ENCODE measurements at places on chromosomes 11 and 22.

- no peak for DNase-seq
Observed at GRCh38 chr11:122423886-122424285, 231.6 kb upstream of the UBASH3B start.

GRCh38 chr11:20363149-20363499 lies 390 bp upstream of the HTATIP2 start:
- DNase-seq: no peak

DNA sequence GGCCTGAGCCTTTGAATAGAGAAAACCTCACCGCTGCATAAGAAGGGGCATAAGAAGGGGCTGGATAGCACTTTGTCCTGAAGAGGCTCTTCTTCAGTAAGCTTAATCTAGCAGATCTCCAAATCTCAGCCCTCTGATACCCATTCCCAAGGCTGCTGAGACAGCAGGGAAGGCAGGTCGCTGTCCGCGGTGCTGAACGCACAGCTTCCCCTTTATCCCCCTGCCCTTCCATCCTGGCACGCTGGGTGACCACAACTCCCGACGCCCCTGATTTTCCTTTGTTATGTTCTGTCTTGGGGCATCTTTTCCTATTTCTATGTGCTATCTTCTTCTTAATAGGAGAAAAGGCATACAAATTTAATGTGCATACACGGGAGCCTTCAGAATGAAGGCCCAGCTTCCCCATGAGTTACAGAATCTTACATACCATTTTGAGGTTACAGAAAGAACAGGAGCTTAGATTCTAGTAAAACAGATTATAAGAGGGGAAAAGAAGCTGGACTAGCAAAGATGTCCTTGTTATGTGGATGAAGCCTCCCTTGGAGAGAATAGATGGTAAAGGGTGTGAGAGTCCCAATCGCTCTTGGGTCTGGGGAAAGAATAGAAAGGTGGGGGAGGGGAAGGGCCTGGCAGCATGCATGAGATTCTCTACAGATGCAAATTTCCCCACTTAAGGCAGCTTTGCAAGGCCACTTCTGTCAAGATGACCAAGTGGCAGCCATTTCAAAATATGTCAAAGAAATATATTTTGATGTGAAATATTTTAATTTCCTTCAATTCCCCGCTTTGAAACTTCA lies 5.7 kb upstream of the SULT4A1 start:
- DNase-seq: no peak

GRCh38 chr22:42179616-42180015 lies 49.0 kb upstream of the CYP2D6 start:
- no peak for DNase-seq

- no peak for DNase-seq
Observed at GRCh38 chr11:87015645-87016044, 22.1 kb upstream of the TMEM135 start.

DNA sequence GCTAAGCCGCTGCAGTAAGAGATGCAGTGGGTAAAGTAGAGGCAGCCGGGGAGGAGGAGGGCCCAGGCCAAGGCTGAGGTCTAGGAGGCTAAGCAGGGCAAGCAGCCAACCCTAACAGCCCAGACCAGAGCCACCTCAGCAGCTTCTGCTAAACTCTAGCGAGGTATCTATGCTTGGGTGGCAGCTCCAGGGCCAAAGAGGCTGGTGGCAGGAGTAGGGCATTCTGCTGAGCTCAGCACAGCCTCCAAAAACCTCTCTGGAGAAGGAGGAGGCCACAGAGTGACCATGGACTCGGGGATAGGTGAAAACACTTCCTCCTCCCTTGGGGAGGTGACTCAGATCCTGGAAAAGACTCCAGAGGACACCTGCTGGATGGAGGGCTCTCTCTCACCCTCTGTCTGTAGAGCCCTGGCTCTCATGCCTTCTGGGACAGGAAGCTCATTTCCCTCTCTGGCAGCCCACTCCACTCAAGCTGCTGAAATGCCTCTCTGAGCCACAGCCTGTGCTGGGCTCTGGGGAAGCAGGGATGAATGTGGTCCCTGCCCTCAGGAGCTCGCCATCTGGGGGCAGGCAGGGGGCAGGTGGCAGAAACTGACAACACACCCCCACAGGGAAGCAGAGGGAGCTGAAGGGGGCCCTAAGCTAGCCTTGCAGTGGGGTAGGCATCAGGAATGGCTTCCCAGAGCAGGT lies 16.5 kb upstream of the TPBGL start:
- no peak for DNase-seq

- no peak for DNase-seq
Observed at GRCh38 chr22:45688600-45689080, 17.0 kb downstream of the ATXN10 start.

GRCh38 chr11:67071420-67072284 lies 15.0 kb downstream of the RHOD start:
- peak; percentile 8 for DNase-seq

- DNase-seq: no peak
Observed at GRCh38 chr11:46246521-46246920, 30.9 kb upstream of the CREB3L1 start.

DNA sequence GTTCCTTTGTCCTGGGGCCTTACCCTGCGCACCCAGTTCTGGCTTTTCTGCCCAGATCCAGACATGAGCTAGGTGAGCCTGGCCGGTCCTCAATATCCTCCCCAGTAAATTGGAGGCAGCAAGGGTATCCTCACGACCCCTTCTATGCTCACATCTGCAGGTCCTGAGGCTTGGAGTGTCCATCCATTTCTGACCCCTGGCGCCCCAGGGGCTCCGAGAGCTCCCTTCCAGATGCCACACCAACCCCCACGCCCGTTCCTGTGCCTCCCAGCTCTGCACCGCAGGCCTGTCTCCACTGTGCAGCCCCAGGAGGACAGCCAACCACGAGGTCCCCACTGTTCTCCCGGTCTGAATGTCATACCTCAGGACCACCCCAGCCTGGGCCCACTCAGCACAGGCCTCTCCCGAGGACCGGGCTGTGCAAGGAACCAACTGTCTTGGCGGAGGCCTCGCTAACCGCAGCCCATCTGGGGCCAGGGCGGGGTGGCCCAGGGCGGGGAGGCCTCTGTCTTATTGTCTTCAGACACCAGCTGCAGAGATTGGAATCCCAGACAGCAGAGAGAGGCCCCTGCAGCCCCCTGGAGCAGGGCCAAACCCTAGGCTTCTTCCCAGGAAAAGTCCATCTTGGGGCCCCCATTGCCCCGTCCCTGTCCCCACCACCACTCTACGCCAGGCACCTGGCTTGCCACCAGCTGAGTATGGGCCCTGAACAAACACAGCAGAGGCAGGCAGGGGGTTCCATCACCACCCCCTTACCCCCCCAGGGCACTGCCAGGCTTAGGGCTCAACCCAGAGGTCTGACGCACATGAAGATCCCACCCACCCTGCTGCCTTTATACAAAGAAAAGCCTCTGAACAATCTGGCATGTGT lies 39.3 kb downstream of the ALX4 start:
- DNase-seq: no peak
